HCEC 1CT (cell line): ENCODE measurements at places on chromosomes 2 and 18.

- no peak for DNase-seq
Observed at GRCh38 chr2:74313497-74313896, 29.7 kb downstream of the SLC4A5 start.

DNA sequence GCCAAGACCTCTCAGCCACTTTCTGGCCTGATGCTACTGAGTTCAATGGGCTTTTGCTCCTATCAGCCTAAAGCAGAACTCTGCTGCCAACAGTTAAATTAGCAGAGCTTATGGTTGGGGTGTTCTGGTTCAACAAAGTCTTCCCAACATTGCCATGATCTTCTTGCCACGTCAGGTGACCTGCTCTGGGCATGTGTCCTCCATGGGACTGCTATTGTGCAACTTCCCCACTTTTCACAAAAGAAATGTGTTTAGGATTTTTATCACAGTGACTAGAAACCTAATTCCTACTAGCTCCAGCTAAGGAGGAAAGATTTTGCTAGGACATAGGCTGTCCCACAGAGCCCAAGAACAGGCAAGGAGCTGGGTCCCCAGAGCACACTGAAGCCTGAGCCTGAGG is 56.4 kb downstream of the ALK start:
- DNase-seq, result no peak

DNA sequence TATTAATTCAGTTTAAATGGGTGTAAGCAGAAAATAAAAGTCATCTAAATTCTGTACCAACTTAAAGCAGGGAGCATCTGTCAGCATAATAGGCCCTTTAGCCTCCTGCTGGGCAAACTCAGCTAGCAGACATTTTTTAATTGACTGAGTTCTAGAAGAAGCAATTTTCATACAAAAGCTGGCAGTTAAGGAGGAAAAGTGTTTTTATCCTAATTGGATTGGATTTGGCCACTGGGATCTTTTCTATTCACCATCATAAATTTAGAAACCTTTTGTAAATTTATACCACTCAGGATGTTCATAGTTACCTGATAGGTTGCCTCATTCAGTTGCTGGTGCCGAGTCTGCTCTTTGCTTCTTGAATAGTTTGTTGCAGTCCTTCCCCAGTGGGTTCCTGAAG is 262.7 kb upstream of the FSIP2 start:
- no peak for DNase-seq

DNA sequence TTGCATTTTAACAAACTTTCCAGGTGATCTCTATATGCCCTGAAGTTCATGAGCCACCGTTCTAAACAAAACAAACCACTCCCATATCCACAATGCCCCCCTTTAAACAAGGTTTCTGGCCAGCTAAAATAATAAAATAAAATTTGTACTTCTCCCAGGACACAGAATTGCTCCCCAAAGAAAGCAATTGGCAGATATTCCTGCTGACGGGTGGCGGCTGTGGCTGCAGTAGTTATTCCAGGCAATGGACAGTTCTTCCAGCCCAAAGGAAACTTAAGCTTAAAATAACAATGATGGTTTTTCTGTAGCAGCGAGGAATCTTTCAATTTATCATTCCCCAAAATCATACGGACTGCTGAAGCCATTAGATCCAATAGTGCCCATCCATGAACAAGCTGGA is 260.5 kb upstream of the ZNF521 start:
- no peak for DNase-seq

DNA sequence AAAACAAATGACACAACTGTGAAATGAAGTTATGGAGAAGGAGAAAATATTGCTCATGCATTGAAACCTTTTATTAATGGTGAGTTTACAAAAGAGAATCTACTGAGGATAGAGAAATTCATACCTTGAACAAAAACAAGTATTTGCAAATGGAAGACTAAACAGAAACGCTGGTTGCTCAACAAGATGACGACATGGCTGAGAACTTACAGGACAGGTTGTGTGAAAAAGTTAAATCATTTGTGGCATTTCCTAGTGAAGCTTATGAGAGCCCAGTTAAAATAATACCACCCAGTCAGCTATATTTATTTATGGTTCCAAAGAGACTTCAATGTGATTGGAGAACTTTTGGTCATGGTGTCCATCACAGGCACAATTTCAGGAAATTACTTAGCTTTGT is 148.6 kb upstream of the PKDCC start:
- no peak for DNase-seq

DNA sequence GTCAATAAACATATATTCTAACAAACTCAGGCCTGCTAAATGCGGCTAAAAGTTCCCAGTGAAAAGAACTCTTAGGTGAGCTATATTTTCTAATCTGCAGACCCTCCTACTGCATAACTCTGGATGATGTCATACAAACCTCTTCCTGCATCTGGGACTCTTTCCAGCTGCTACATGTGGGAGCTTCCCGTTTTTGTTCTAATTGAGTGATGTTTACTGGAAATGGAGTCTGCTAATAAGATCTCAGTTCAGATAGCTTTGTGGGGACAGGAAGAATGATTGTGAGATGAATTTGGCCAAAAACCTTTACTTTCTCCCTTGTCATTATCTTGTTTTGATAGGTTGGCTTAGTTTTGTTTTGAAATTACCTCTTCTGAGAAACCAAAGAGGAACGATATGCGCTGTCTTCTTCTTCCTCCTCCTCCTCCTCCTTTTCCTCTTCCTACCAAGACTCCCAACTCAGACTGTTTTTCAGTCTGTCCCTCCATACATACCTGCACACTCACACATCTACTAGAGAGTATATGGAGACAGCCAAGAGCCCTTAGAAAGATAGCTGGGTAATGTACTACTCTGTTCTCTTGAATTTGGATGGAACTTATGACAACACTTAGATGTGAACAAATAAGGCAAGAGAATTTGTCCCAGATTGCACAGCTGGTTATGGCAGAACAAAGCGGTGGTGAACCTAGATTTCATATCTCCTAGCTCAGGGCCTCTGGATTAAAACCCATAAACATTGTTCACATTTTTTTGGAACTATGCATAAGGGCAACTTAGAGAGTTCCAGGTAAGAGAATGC is 39.8 kb upstream of the AAK1 start:
- peak; percentile 69 for DNase-seq

- DNase-seq, result no peak
Observed at GRCh38 chr2:226690461-226691024, 109.1 kb downstream of the IRS1 start.

DNA sequence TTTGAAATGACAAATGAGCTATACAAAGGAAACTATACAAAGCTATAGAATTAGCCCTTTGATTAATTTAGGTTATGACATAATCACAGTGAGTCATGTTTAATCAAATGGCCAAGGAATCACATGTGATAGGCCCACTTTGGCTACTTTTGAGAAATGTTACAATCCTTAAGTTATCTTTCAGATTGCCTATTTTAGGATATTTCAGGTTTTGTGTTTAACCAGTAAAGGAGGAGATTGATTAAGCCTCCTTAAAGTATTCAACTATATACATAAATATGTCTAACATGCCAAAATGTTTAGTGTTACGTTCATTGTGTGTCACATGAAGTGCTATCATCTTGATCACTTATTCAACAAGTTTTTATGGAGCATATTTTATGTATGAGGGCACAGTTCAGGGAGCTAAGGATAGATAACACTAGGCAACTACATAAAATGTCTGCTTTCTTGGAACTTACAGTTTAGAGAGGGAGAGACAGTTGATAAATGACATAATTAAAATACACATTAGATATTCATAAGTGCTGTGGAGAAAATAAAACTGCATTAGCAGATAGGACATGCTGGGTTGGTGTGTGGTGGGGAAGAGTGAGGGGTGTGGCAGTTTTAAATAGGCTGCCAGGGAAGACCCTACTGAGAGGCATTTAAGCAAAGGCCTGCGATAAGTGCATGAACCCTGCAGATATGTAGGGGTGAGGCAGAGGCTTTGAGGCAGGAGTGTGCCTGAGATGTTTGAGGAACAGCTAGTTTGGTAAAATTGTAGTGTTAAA is 77.2 kb downstream of the LTBP1 start:
- peak; percentile 25 for DNase-seq

DNA sequence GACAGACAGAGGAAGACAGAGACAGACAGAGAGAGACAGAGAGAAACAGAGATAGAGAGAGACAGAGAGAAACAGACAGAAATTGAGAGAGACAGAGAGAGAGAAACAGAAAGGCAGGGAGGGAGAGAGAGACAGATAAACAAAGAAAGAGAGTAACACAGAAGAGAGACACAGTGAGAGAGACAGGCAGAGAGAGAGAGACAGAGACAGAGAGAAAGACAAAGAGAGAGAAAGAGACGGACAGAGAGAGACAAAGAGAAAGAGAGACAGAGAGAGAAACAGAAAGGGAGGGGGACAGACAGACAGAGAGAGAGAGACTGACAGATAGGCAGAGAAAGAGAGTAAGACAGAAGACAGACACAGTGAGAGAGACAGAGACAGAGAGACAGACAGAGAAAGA is 108.5 kb upstream of the ANKRD30BL start:
- DNase-seq, result no peak

DNA sequence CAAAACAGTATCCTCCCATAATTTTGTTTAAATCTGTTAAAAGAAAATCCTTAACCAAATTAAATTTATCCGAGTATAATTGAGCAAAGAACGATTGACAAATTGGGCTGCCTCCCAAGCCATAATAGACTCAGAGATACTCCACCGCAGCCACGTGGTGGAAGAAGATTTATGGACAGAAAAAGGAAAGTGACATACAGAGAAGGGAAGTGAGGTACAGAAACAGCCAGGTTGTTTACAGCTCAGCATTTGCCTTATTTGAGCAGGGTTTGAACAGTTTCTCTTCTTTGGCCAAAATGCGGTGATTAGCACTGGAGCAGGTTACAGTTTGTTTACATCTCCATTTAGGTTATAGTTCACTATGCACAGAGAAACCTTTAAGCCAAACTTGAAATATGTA is 60.8 kb downstream of the KYNU start:
- no peak for DNase-seq

- no peak for DNase-seq
Observed at GRCh38 chr2:215272918-215273317, 38.9 kb upstream of the ATIC start.

DNA sequence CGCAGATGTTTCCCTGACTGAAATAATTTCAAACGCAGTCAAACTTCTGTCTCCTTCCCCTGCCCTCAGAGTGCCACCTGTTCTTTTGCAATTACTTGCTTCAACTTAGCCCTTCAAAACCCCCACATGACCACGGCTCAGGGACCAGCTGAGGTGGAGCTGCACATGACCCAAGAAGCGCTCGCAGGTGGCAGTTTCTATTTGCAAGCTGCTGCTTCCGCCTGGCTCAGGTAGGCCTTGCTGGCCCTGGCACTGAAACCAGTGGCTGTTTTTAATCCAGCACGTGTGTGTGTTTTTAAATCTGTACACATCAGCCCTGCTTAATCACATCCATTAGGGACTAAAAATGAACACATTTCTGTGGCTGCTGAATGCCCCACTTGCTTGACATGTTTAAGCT is 95.3 kb downstream of the CCDC93 start:
- no peak for DNase-seq

- no peak for DNase-seq
Observed at GRCh38 chr18:11962597-11962996, 18.7 kb upstream of the IMPA2 start.

GRCh38 chr2:118292991-118293390 is 204.7 kb downstream of the INSIG2 start:
- no peak for DNase-seq

GRCh38 chr2:195902857-195903256 is 165.8 kb downstream of the DNAH7 start:
- no peak for DNase-seq

GRCh38 chr18:21387886-21388285 is 145.9 kb downstream of the GREB1L start:
- no peak for DNase-seq

GRCh38 chr2:206415618-206416243 is 27.6 kb upstream of the ADAM23 start:
- DNase-seq, result no peak

GRCh38 chr2:74735564-74735963 is 81.5 kb downstream of the SEMA4F start:
- DNase-seq, result no peak

DNA sequence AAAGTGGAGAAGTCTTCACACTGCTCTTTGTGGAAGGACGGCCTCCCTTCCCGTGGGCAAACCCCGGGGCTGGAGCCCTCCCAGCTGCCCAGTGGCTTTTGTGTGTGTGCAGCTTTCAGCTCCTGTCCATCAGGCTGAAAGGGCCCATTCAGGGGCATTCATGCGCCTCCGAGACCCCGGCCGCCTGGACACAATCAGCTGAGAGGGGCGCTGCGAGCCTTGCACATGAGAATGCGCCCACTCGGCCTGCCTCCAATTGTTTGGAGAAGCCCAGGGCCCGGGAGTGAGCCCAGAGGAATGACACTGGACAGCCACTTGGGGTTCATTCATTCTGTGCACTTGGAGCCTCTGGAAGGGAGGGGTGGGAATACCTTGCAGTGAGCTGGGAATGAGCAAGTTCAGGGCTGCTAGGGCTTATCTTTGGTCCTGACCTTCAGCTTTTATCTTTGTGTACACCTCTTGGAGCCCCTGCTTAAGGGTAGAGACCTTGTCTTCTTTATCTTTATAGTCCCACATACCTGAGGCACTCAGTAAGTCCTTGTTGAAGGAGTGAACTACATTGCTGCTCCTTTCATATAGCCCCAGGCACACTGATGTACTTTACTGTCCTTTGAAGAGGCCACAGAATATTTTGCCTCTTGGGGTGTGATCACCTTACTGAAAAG is 56.5 kb downstream of the TCF7L1 start:
- no peak for DNase-seq

DNA sequence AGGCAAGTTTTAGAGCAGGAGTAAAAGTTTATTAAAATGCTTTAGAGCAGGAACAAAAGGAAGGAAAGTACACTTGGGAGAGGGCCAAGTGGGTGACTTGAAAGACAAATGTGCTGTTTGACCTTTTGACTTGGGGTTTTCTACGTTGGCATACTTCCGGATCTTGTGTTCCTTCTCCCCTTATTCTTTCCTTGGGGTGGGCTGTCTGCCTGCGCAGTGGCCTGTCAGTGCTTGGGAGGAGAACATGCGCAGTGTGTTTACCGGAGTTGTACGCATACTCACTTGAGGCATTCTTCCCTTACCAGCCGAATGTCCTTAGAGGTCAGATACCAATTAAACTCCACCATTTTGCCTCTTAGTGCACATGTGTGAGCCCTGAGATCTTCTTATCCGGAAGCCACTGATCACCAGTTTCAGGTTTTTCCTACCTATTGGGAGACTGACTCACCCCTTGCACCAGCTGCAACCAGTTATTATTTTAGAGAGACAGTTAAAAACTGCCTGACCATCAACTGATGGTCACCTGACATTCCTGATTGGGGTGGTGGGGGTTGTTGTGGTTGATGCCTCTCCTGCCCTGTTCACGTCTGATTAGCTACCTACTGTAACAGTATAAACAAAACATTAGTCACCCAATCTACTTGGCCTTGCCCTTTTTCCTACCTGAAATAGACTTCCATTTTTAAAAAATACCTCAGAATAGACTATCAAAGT is 67.5 kb downstream of the NYAP2 start:
- DNase-seq, result no peak
